NCI-H526 treated with DMSO at 0.1 percent for 48 hours (cell line): ENCODE measurements at places on chromosomes 1 and 21.
A peak's percentile ranks its signal among the peaks of the same experiment; 100 is the strongest.

DNA sequence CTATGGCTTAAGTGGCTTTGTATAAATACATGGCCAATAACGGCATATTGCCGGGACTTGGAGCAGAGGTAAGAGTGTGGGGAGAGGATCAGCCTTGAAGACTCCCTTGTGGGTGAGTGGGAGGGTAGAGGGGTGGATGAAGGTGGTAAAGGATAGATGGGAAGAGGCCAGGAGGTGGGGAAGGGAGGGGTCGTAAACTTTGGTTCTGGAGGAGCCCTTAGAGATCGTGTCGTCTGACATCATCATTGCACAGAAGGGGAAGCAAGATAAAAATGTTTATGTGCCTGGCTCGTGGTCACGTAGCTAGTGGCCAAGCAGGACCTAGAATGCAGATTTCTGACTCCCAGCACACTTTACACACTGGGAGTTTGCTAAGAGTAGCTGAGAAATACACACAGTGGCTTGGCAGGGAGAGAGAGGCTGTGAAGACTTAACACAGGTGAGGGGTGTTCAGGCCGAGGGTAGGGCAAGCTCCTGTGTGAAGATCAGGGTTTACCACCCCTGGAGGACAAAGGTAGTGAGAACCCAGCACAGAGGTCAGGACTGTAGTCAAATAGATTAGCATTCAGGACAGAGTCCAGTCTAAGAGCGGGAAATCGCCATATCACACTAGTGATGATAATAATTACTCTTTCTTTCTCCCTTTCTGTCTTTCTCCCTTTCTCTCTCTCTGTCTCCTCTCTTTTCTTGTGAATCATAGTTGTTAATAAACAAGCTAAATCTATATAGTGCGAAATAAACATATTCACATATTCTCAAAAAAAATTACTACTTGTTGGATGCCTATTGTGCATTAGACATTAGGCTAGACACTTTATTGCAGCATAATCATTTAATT lies 75.5 kb downstream of the LRRC8D start:
- no peak for DNase-seq

DNA sequence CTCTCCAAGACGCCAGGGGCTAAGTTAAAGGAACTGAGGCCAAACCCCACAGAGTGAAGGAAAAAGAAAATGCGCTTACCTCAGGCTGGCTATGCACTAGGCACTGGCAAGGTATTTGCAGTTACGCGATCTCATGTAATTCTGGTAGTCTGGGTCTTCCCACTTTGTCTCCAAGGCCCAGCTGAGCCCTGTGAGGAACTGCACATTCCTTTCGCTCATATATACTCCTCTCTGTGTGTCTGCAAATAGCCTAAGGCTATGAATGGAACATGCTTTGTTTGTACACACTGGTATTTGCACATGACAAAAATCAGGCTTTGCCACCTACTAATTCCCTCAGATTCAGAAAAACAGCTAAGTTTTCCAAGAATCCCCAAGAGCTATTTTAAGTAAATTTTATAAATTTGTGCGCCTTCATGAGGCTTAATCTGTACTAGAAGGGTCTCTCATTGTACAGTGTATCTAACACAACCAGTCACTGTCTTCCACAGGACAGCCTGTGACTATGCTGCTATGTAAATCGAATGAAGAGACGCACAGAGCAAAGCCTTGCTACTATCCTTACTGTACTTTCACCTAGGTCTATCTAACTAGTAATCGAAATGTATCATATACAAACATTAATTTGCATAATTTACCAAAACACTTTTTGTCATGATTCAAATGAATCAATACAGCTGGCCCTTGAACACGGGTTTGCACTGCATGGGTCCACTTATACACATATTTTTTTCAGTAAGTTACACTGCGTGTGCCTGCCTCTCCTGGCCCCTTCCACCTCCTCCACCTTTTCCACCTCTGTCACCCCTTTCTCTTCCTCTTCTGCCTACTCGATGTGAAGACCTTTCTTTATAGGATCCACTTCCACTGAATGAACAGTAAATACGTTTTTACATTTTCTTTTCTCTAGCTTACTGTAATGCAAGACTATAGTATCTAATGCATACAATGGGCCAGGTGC lies 87.0 kb downstream of the SIPA1L2 start:
- DNase-seq = peak; percentile 60

DNA sequence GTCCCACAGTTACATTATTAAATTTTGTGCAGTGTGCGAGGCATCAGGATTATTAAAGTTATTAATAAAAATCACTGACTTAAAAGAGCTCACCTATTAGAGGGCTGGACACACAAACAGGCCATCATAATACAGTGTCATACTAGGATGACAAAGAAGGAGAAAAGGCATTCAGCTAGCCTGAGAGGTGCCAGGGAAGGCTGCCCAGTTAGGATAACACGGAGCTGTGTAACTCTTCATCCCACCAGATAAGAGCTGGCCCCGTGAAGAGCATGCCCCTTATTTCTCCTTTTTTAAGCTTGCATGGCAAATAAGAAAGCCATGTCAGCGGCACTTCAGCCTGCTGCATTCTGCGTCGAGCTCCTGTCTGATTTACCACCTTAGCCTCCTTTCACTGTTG lies 109.5 kb downstream of the KCNK1 start:
- DNase-seq = no peak

DNA sequence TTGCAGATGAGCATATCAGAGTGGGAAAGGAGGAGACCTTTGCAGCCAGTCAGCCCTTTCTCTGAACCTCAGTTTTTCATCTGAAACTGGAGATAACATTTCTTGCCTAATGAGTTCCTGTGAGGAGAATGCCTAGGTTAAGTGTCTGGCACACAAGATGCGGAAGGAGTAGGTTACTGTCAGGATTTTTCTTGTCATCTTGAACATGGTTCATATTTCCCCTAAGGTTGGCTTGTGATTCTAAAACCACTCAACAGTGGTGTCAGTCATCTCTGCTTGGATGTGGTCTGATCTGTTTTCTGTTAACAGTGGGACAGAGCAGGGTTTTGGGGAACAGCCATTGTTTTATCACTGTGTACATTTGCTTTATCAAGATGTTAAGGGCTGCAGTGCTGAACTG lies 70.6 kb downstream of the TGFB2 start:
- DNase-seq = no peak

DNA sequence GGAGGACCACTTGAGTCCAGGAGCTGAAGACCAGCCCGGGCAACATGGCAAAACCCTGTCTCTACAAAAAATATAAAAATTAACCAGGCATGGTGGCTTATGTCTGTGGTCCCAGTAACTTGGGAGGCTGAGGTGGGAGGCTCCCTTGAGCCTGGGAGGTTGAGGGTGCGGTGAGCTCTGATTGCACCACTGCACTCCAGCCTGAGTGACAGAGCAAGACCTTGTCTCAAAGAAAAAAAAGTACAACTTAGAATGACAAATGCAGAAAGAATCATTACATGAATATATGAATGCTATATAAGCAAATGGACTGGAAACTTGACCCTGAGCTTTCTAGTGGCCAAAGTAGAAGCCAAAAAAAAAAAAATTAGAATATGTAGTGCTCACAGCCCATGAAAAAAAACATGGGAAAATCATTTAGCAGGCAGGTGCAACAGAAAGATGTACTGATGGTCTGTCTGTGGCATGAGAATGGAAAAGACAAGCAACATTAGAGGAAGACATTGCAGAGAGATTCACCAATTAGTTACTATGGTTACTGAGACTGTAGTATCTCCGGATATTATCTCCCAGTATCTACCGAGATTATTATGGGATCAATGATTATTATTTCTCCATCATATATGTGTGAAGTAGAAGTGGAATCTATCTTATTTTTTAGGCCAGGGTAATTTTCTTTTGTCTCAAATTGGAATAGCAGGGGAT lies 19.2 kb downstream of the ELAPOR1 start:
- no peak for DNase-seq

DNA sequence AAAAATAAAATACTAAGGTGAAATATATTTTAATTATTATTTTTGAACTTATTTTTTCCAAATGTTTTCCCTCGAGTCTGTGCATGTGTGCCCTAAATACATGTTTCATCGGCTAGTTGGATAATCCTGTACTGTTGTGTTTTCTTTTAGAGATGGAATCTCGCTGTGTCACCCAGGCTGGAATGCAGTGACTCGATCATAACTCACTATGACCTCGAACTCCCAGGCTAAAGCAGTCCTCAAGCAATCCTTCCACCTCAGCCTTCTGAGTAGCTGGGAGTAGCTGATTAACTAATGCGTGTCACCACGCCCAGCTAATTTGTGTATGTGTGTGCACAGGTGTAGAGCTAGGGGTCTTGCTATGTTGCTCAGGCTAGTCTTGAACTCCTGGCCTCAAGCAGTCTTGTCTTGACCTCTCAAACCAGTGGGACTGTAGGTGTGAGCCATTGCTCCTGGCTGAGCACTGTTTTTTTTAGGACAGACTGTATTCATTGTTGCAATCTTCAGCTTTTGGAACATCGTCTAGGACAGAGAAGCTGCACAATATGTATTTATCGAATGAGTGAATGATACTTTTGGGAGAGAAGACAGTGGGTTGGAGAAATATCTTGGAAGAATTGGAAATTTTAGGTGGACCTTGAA lies 4.8 kb upstream of the TMCO1 start:
- DNase-seq = no peak

DNA sequence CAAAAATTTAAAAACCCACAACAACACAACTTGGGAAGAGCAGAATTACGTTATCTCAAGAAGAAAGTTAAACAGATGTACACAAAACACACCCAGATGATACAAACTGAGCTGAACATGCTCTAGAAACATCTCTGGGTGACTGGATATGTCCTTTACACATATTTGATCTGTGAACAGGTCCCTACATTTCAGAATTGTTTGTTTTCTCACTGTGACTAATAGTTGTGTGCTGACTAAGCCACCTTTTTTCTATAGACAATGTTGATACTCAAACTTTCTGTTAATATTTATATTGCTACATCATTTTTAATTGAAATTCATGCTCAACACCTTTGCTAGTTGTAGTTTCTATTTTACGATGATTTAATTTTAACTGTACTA lies 1.0 kb upstream of the F11R start:
- no peak for DNase-seq
